Stimulated activated CD8-positive, alpha-beta memory T cell treated with anti-CD3 and anti-CD28 coated beads, Interleukin-7, amount 100 ng/mL, for 1 hour (primary cell): ENCODE measurements at places on chromosomes 5 and 9.

GRCh38 chr9:89885156-89885555 is 280.3 kb downstream of the GADD45G start:
- no peak for DNase-seq

DNA sequence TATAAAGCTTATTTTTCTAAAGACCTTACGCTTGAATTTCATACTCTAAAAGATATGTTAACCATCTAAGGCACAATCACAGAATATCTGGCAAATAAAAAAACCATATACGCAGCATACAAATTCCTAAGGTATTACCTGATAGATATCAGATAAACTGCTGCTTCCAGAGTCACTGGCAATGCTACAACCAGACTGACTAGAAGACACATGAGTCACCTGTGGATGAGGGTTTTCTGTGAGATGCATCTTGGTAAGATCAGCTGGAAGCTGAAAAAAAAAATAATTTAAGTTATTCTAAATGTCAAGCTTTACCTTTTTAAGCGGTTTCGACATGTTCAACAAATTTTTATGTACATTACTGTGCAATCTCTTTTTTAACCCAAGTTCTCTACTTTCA is 113.8 kb downstream of the RAPGEF6 start:
- no peak for DNase-seq

DNA sequence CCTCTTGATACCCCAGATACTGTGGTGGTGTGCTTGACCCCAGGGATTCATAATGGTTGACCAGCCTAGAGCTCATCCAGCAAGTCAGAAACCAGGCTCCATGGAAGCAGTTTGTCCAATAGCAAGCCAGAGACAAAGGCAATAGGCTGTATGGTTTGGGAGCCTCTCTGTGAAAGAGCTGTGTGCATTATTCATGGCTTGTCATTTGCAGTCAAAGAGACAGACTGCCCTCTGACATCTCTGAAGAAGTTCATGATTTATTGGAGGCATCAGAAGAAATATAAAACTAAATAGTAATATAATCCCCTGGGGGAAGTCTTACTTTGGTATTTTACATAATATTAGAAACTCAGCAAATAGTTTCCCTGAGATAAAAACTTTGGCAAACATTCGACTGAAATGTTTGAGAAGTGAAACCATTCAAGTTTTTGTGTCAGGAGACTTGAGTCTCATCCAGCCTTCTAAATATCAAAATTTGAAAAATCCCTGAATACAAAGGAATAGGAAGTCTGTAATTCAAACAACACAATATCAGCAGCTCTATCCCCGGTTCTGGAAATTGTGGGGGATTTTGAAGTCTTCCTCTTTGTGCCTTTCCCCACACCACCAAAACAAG is 250.3 kb downstream of the ZSWIM6 start:
- no peak for DNase-seq

DNA sequence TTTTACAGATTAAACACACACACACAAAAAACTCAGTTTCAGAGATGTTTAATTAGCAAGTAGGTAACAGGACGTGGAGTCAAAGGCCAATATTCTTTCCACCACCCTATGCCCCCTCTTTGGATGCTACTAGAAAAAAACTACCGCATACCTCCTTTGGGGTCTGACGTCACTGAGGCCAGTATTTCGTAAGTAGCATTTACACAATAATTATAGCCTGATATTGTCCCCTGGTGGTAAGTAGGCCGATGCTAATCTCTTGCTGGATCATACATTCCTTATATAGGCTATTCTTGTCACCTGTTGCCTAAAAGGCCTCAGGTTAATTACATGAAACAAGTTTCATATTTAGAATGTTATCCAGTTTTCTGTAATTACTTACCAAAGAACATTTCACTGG is 21.0 kb upstream of the SMARCA2 start:
- DNase-seq: no peak

- DNase-seq: no peak
These were observed 61.8 kb upstream of the PRDM9 start for GRCh38 chr5:23445573-23445972.

- no peak for DNase-seq
These were observed 188.1 kb upstream of the IL12B start for GRCh38 chr5:159518371-159518770.

DNA sequence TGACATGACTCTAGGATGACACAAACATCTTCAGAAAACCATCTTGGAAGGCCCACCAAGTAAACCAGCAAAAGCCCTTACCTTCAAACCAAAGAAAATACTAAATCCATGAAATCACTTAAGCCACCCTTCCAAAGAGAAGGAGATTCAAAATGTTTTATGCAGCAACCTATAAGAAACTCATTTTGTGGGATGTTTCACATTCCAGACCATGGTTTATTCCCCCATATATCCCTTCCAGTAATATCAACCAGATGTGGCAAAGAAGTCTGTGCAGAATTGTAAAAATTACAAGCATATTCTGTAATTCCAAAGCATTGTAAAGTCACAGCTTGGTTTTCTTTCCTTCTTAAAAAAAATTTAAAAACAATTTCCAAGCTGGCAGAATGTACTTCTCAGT is 117.4 kb downstream of the SLIT3 start:
- no peak for DNase-seq

DNA sequence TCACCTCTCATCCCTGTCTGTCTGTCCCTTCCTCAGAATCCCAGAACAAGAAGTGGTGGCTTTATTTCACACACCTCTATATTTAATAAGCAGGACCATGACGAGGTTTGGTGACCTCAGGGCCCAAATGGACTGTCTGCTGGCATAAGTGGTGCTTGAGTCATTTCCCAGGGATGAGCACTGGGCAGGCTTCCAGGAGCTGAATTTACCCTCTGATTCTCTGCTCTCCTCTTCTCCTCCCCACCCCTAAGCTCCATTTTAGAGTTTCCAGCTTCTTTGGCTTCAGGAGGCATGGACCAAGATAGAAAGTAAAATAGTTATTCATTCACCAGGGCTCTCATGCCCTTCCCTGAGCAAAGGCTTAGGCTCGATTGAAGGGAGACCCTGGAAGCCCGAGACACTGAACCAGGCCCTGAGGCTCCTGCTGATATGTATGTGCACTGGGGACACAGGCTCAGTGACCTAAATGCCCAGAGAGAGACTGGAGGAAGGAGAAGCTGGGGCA is 69.1 kb downstream of the PPARGC1B start:
- DNase-seq: no peak

GRCh38 chr5:154071799-154072413 is 33.1 kb downstream of the MFAP3 start:
- no peak for DNase-seq

GRCh38 chr5:156414391-156414790 is 87.4 kb downstream of the SGCD start:
- no peak for DNase-seq

- DNase-seq: no peak
These were observed 34.6 kb downstream of the PKD2L2 start for GRCh38 chr5:137923856-137924255.

GRCh38 chr9:72173080-72173479 is 23.8 kb downstream of the GDA start:
- DNase-seq: no peak

GRCh38 chr5:154320224-154321089 is 125.3 kb upstream of the SAP30L start:
- DNase-seq: no peak

- DNase-seq: no peak
These were observed 24.8 kb upstream of the PRDM9 start for GRCh38 chr5:23482642-23483041.

DNA sequence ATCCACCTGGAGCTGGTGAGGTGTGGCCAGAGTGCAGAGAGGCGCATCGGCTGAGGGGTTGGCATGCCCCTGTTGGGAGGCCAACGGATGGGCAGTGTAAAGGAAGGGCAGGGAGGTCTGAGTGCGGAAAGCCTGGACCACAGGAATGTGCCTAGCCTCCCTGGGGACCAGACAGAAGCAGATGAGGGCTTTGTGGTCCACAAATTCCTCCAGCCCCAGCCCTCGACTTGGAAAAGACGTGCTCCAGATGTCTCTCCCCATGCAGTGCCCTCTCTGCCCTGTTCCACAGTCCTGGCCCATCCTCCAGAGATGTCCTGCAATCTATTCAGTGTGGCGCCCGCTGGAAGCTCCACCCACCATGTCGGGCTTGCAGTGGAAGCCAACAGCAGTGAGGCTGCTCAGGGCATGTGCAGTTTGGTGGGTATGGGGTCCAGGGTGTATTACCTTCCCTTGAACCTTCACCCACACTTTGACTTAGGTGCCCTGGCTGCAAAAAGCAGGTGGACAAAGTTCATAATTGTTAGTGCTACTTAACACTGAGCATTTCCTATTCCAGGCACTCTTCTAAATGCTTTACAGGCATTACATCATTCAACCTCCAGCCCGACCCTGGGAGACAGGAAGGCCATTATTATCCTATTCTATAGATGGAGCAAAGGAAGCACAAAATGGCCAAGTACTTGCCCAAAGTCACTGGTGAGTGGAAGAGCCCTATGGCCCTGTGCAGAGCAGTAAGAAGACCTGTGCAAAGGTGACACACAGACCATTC is 120.2 kb upstream of the SLC25A48 start:
- DNase-seq: no peak

DNA sequence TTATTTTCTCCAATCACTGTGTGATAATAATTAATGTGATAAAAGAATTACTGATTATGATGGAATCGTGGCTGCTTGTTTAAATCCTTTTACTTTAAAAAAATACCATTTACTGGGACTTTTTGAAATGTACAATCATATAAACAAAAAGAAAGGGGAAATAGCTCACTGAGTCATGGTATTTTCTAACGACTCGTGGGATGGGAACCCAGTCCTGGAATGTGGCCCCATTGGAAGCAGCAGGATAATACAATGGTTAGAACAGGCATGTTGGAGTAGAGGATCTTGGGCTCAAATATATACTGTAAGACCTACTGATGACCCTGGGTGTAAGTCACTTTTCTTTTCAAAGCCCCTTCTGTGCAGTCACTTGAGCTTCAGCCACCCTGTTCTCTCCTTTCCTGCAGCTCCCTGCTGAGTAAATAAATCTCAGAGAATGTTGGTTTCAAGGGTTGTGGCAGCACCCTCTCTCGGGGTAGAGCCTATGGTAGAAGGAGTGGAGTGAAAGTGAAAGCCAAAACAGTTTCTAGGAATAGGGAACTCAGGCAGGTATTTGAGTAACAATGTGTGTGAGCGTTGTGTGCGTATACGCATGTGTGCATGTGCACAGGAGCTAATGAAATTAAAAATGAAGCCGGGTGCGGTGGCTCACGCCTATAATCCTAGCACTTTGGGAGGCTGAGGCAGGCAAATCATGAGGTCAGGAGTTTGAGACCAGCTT is 40.8 kb upstream of the LARP1 start:
- DNase-seq: no peak

GRCh38 chr5:143515829-143516228 is 112.3 kb upstream of the NR3C1 start:
- DNase-seq: no peak

GRCh38 chr5:177598477-177598876 is 1.5 kb upstream of the B4GALT7 start:
- no peak for DNase-seq

- DNase-seq: no peak
These were observed 10.6 kb upstream of the CXXC5 start for GRCh38 chr5:139637438-139638089.

- DNase-seq: no peak
These were observed 31.2 kb downstream of the AMBP start for GRCh38 chr9:114046875-114047274.

GRCh38 chr5:9094582-9094981 is 451.3 kb downstream of the SEMA5A start:
- DNase-seq: no peak

DNA sequence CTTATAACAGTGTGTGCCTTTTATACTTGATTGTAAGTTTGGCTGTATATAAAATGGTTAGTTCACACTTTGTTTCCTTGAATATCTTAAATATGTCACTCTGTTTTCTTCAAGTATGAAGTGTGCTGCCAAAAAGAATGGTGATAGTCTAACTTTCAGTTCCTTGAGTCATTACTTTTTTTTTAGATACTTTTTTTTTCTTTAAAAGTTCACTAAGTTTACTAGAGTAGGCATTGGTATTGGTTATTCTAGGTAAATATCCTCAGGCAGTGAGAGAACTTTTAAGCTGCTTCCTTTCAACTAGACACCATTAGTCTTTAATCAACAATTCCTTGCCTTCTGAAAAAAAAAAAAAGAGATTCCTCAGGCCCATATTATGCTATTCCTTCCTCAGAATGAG is 41.9 kb downstream of the SPEF2 start:
- DNase-seq: no peak

GRCh38 chr5:160048131-160048530 is 39.2 kb downstream of the TTC1 start:
- DNase-seq: no peak
